ENCODE measurements at places on chromosomes 6 and 20.

- peak; percentile 15 for DNase-seq
Observed at GRCh38 chr6:19415605-19416326, 421.4 kb upstream of the ID4 start.

DNA sequence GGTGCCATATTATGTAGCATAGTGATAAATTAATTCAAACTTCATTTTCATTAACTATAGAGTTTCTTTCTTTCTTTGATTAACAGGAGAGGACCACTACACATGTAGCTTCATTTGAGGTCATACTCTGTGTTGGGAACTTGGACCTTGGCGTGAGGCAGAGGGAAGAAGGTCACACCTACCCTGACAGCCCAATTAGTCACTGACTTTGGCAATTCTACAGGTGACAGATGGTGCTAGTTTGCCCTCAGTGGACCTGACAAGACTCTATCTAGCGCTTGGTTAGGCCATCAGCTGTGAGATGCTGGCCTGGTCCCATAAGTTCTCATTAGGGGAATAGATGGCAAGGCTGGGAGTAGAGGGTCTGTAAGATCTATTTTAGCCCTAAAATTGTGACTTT, 14.2 kb downstream of the SLX4IP start:
- DNase-seq, result no peak

DNA sequence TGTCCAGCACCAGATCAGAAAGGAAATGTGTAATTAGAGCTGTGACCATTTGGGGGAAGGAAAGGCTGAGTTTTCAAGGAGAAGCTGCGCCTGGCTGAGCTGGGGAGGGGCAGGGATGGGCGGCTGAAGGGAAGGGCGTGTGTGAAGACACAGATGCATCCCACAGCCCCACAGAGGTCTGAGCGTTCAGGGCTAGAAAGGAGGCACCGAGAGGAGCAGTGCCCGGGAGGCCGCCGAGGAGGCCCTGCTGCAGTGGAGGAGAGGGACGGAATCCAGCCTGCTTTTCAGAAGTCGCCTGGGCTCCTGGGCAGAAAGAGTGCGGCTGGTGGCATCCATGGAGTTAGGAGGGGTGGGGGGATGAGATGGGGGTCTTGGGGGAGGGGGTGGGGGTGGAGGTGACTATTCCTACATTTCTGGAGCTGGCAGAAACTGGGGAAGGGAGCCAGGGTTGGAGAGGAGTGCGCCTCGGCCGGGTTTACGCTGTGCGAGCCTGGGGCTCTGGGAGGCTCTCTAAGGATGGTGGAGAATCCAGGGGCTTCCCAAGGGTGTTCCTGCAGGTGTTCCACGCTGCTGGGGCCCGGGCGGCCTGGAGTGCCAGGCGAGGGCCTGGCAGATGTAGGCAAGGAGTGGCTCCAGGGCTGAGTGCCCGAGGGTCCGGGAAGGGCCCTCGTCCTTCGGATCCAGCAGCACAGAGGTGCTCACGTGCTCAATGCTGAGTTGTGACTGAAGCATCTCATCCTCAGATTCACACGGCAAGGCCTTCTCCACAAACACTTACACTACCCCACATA, 41.8 kb downstream of the WDR27 start:
- no peak for DNase-seq

- no peak for DNase-seq
Observed at GRCh38 chr6:121093928-121094327, 240.4 kb downstream of the TBC1D32 start.

- no peak for DNase-seq
Observed at GRCh38 chr6:77624515-77624914, 28.3 kb upstream of the MEI4 start.

- DNase-seq, result no peak
Observed at GRCh38 chr6:167850782-167851181, 24.1 kb downstream of the AFDN start.

- DNase-seq, result no peak
Observed at GRCh38 chr6:25297823-25298522, 18.8 kb downstream of the CARMIL1 start.

- no peak for DNase-seq
Observed at GRCh38 chr6:139778688-139779087, 404.2 kb upstream of the CITED2 start.

DNA sequence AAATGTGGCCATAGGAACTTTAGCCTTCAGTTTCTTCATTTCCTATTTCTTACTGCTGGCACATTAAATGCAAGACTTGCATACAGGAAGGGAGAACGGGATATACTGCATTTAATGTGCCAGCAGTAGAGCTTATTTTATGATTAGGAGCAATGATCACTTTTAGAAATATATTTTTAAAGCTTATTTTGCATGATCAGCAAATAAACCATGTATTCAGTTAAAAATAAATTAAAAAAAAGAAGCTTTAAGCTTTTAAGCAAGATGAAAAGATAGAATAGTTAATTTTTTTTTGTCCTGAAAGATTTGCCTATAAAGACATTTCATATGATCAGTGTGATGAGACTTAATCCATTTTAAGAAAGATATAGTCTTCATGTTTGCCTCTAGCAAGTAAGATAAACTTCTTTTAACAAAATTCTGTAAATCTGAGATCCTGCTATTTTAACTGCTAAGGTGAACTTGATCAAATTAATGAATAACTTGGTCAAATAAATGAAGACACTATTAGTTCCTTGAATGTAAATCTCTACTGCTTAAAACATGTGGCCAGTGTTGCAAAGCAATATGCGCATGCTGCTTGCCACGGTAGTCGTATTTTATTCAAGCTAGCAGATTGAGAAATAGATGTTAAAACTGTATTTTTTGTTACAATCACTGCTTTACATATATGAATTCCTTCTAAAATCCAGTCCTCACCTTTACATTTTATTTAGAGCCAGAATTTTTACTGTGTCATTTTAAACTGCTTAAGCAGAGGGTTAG, 36.2 kb upstream of the HCRTR2 start:
- DNase-seq, result no peak
